Stomach (tissue), 19 donors: ENCODE measurements at places on chromosomes 6 and 20.

DNA sequence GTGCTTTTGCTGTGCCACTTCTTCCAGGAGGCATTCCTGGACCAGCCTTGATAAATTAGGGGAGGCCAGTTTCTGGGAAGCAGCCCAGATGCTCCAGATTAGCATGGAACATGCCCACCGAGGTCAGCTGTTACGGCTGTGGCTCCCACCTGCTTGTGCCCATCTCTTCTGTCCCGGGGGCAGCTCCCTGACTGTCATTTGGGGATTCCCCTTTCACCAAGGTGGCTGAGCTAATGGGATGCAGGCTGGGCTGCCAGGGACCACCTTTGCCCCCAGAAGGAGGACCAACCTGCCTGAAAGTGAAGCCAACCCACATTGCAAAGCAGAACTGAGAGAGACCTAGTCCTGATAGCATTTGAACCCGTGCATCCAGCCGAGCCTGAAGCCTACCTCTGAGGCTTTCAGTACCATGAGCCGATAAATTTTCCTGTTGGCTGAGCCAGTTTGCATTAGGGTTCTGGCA is 85.3 kb downstream of the PTPN1 start:
- no peak for DNase-seq

- no peak for DNase-seq
Observed at GRCh38 chr20:63156221-63156671, 59.7 kb downstream of the YTHDF1 start.

- no peak for DNase-seq
Observed at GRCh38 chr6:130482645-130483390, 117.0 kb downstream of the TMEM200A start.

DNA sequence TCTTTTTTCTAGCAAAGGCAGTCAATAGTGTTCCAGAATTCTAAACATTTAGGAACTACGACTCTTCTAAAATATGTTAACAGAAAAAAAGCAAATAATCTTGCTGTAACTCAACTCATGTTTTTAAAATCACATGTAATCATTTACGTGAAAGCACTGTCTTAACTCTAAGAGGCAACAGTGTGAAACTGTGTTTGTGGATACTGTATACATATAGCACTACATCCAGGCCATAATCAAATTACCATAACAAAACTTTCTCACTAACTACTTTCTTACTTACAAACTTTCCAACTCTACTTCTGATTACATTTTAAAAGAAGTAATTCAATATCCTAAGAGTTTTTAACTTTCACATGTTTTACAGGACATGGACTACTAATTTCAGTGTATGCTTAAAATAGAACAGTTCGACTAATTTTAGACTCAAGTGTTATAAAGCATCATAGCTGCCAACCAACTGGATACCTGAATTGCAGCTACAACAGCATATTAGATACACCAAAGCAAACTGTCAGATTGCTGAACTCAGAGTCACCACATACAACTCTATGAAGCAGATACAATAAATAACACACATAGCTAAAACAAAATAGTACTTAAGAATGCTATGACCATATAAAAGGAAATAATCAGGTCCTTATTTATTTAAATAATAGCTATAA is 121.6 kb upstream of the BEND6 start:
- DNase-seq: no peak

- DNase-seq: no peak
Observed at GRCh38 chr20:17531665-17532025, 466 bp upstream of the BFSP1 start.

DNA sequence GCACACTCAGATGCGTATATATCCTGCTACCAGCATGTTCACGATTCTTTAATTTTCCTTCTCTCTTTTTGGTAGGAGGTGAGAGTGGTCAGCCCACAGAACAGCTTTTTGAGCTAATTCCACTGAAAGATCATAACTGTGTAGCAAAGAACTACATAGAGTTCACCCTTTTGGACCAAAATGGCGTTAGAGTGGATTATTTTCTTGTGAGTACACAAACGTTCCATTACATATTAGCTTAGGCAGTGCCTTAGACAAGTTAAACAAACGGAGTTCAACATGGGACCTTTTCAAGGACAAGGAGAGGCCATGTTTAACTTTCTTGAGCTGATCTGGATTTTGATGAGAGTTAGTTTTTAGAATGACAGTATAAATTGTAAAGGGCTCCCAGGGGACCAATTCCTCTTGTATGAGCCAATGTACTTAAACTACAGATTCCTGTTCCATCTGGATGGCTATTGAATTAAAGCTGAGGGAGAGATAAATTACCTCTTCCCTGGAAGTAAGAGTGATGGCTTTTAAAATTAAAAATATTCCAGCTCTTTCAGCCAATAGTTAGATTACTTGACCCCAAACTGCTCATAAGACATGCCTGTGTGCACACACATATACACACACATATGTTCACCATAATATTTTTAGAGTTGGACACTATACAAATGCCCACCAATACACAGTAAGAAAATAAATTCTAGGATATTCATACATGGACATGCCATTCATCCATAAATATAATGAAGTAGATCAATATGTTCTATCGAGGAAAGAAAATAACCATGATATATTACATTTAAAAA is 25.6 kb upstream of the ARMH2 start:
- no peak for DNase-seq
